Activated CD4-positive, CD25-positive, alpha-beta regulatory T cell treated with anti-CD3 and anti-CD28 coated beads, Interleukin-2, amount 50 U/mL, for 16 hours (primary cell): ENCODE measurements at places on chromosomes 3 and 15.

DNA sequence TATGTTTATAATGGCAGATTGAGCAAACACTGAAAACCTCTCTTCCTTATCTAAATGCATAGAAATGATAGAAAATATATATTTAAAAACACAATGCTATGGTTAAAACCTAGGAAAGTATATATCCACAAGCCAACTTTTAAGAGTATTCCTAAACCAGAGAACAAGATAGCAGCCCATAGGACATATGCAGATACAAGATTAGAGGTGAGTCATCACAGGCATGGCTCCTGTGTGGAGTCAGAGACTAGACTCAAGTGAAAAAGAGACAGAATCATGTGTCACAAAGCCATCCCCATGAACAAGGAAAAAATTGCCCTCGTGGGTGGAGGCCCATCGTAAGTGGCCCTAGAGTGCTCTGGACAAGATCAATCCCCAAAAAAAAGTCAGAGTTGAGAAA lies 199.4 kb upstream of the PPP2R3A start:
- no peak for DNase-seq

DNA sequence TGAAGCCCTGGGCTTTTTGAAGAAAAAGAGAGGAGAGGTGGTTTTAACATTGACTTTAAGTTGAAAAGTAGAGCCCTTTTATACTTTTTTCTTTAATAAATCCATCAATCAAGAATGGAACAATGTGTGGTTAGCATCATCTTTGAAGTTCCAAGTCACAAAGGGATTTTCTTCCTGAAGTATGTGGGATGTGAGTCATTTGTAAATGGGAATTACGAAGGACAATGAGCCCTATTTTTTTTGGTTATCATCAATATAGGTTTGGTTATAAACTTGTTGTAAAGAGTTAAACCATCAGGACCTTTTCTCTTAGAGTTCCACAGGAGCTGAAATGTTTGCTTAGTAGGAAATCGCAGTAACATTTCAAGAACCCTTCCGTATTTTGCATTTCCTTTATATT lies 38.3 kb downstream of the PIK3CA start:
- no peak for DNase-seq

DNA sequence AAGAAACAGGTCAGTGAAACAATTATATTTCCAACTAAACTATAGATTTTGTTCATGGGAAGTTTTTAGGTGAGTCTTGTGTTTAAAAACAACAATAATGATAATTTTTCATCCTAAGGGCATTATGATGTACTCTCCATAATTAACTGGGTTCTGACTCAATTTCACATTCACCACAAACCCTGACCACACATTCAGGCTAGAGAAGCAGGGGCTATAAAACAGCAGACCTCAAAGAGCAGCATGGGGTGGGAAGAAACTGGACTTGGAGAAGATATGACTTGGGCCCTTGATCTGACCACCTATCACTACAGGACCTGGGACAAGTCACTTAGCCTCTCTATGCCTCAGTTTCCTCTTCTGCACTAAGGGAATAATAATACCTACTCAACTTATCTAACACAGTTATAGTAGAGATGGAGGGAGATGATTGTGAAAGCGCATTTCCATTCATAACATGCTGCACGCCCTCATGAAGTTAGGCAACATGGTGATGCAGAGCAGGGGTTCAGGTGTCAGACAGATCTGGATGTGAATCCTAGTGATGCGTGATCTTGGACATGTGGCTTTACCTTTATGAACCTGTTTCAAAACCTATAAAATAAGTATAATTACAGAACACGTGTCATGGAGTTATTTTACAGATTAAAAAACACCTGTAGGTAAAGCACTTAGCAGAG lies 63.0 kb upstream of the ACP3 start:
- no peak for DNase-seq

DNA sequence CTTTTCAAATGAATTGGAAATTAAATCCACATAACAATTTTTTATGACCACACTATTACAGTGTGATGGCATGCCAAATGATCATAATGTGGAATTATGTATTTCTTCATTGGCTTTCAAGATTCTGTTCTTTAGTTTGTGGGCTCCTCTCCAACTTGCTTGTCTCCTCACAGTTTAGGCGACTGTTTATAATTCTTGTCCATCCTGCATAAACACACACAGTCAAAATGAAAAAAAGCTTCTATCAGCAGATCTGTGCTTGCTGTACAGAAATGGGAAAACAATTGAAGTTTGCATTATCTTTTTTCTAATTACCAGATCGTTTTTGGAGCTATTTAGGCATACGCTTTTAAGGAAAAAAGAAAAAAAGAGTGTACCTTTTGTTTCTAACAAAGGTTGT lies 37.0 kb downstream of the OPA1 start:
- no peak for DNase-seq

DNA sequence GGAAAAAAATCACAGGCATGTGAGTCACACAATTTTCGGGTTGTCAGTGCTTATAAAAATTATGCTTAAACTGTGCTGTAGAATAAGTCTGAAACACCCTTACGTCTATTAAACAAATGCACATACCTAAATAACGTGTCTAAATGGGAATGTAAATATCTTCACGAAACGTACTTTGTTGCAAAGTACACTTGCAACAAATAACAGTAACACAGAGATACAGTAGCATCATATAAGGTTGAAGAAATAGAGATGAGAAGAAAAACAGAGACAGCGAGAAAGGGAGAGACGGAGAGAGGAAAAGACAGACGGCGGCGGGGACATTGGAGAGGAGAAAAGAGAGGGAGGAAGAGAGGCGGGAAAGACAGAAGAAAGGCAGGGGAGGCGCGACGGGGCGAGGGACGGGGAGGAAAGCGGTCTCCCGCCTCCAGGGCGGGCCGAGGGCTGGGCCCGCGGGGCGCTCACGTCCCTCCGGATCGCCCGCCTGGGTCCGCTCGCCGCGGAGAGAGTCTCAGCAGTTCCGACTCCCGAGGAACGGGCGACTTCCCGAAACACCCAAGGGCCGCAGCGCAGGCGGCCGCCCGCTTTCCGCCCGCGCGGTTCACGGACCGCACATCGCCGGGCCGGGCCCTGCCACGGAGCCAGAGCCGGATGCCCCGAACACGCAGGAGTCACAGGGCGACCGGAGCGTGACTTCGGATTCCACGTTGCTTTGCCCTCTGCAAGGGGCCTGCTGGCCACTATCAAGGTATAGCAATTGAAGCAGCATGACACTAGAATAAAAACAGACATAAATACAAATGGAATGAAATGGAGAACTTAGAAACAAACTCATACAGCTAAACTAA lies 153.4 kb downstream of the LMLN start:
- no peak for DNase-seq

- no peak for DNase-seq
Observed at GRCh38 chr3:157816896-157817295, 289.3 kb downstream of the SHOX2 start.

- no peak for DNase-seq
Observed at GRCh38 chr3:56879436-56880215, 77.9 kb upstream of the ARHGEF3 start.

DNA sequence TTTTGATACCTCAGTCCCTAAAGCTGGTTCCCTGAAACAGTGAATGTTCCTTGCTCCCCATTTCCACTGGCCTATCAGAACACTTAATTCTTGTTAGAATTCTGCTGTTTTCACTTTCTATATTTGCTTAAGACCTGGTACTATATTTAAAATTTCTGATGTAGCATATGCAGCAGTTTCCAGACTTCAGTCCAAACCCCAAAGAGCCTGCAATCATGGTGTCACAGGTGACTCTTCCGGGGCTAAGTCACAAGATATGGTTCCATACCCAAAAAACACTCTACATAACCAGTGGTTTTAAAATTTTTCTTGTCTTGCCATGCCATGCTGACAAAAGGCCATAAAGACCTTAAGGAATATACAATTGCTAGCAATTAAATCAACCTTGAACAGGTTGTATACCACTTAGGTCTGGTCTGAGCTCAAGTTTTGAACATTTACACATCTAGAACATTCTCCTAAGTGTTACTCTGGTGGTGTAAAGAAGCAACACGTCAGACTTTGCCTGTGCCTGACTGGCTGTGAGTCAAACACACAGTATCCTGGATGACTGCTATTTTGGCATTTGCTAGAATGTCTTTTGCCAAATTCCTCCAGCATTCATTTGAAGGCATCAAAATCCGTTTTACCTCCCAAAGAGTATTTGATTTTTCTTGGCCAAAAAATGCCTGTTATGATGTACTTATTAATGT lies 160.0 kb downstream of the FRMD5 start:
- DNase-seq, result no peak

DNA sequence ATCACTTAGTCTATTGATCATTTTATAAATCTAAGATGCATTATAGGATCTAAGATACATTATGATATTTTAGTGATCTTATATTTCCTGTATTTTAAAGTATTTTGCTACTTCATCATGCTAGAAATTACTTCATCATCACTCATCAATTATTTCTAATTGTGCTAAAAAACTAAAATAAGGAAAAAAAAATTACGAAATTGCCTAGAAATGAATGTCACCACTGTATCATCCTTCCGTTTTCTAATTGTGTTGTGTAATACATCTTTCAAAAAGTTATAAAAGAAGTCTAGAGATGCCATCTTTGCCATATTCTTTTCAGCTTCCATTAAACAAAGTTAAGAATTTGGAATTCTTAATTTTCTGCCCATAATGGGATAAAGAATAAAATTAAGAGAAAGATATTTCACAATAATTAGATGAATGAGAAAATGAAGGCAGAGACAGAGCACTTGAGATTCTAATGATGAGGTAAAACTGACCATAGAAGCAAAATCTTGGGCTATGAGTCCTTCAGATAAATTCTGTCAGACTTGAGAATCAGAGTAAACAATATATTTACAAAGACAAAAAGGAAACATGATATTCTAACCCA lies 48.8 kb downstream of the ALDH1A2 start:
- DNase-seq, result no peak

- no peak for DNase-seq
Observed at GRCh38 chr3:184030536-184030935, 1.0 kb upstream of the HTR3D start.

GRCh38 chr3:169158379-169158778 lies 505.1 kb downstream of the MECOM start:
- DNase-seq, result no peak

- no peak for DNase-seq
Observed at GRCh38 chr3:46551615-46552014, 14.5 kb downstream of the LRRC2 start.
